ENCODE measurements at places on chromosomes 1 and 21.

DNA sequence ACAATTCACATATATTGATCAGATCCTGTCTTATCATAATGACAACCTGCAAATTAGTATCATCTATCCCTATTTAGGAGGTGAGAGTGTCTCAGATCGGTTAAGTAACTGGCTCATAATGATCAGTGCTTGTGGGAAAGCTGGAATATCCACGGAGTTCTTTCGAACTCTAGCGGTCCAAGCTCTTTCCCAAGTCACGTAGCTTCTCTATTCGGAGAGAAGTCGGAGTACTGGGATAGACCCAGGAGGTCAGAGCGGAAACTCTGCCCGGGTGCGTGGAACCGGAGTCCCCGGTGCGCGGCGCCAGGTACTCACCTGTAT, 339 bp downstream of the PTGS2 start:
- DNase-seq = no peak

DNA sequence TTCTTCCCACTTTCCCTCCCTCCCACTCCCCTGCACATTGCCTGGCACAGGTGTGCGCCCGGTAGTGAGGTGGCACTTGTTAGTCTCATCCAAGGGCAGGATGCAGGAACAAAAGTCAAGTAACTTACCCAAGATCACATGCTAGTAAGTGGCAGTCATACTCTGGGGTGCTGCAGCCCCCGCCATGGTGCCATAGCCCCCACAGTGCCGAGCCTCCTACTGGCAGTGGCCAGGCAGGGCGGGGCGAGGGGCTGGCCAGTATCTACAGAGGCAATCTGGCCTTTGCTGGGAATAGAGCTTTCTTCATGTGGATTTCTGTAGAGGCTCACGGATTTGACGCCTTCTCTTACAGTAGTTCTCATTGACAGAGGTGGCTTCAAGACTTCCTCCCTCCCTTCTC, 26.9 kb downstream of the H6PD start:
- no peak for DNase-seq

GRCh38 chr21:38567335-38567969, 69.2 kb upstream of the ERG start:
- no peak for DNase-seq

DNA sequence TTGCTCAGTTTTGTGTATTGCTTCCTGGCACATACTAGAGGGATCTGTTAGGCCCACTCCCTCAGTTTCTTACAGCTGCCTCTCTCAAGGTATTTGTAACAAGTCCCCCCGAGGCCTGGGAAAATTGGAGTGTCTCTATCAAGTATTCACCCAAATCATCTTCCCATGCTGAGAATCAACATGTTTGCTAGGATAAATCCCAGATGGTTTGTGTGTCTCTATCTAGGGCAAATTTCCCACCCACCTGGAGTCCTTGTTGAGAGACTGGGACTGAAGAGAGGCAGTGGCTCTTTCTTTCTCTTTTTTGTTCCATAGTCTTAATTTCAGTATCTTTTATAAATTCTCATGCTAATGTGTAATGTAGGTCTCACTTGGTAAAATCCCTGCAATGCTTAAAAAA, 58.0 kb downstream of the OLFM3 start:
- no peak for DNase-seq
